ENCODE measurements at places on chromosomes 12 and 14. TPM values are rescaled to one million over a fixed set of nuclear protein-coding genes. Genes with fewer than 3 reads are reported as not detected.

DNA sequence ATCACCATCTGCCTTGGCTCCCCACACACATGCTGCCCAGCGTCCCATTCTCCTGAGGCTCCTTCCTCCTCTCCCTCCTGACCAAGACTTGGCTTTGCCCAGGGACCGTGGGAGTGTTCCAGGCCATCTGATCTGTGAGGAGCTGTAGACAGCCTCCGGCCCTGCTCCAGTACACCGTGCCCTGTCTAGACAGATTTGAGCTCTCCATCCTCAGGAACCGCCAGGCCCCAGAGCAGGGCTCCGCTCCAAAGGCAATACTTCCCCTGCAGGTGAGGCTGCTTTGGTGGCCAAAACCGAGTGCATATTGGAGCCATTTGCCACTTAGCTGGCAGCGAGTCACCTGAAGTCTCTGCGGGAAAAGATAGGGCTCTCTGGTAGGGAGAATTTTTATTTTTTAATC is 147.4 kb downstream of the ANO2 start:
- DNase-seq: no peak

Gene RHEBL1
- total RNA-seq: 10.1 TPM

DNA sequence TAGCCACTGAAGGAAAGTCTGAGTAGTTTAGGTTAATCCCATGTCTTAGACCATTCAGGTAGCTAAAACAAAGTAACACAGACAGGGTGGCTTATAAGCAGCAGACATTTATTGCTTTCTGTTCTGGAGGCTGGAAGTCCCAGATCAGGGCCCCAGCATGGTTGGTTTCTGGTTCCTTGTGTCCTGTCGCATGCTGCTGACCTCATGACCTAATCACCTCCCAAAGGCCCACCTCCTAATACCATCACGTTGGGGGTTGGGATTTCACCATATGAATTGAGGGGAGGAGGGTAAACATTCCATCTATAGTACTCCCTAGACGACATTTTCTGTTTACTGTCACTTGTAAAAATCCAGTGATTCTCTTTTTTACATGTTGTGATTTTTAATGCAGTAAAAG is 148.6 kb downstream of the FBXL14 start:
- DNase-seq: no peak

GRCh38 chr12:3744229-3744901 is 8.5 kb downstream of the CRACR2A start:
- no peak for DNase-seq

Gene AHNAK2
- total RNA-seq: 0.04 TPM

Gene IQSEC3
- 0.53 TPM for total RNA-seq

DNA sequence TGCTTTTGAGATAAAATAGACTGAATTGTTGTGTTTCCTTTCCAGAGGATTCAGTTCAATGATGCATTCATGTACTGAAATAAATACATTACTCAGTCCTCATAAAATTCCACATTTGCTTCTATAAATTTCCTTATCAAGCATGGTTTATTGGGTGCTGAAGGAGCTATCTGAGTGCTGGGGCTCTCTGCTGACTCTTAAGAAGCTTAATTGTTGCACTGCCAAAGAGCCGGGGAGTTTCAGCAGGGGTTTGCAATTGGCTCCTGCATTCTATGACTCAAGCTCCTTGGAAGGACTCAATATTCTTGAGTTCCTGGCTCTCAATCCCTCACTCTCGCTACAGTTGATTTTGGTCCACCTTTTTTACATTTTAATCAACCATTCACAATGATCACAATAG is 69.8 kb upstream of the PYGL start:
- DNase-seq: no peak

GRCh38 chr12:53770281-53770680 is 18.5 kb upstream of the CISTR start:
- no peak for DNase-seq

GRCh38 chr12:82867762-82868500 is 181.2 kb downstream of the TMTC2 start:
- no peak for DNase-seq

Gene ZFHX2
- 2.4 TPM for total RNA-seq

DNA sequence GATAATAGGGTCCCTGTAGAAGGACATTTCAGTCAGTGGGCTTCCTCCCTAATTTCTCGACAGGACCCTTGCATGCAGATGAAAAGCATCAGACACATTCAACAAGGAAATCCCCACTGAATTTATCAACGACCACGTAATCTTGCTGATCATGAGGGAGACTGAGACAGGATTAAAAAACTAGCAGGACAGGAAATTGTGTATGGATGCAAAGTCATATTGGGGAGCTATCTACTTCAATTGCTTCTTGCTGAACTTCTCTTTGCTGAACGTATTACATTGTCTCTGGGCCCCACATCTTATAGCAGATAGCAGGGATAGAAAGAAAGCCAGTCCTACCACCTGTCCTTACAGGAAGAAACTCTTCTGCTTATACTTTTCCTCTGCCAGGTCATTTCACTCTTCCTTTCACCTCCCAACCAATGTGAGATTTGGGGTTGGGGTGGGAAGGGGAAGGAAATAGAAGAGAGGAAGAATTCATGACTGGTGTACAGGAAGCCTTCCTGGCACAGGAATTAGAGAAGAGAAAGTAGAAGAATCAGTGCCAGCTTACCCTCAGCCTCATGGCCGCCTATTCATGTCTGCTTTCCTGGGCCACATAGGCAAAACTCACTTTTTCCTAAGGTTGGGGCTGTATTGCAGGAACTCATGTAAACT is 333.3 kb downstream of the ZFP36L1 start:
- no peak for DNase-seq

- peak; percentile 71 for DNase-seq
Measured at GRCh38 chr12:13211859-13212664, 15.5 kb downstream of the EMP1 start.

GRCh38 chr12:93894391-93895088 is 217.4 kb downstream of the CRADD start:
- no peak for DNase-seq

Gene GUCY2C
- not detected for total RNA-seq
